Right ventricle myocardium inferior (tissue), 1 donor: ENCODE measurements at places on chromosomes 1 and 21.

DNA sequence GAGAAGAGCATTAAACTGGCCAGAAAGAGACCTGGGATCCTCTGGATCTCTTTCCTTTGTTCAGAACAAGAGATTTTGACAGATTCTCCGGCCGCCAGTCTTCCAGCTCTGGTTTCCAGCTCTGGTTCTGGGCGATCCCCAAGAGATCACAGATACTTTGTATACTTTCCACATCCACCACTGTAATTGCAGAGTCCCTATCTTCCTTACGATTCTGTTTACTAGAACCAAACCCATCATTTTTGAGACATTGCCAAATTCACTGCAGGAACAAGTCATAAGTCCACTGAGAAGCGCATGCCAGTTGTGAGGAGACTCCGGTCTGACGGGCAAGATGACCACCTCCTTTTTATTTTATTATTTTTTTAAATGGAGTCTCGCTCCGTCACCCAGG lies 505.2 kb downstream of the SMYD3 start:
- DNase-seq, result no peak

GRCh38 chr1:29975036-29975694 lies 738.8 kb downstream of the PTPRU start:
- DNase-seq, result no peak

GRCh38 chr1:53755874-53756273 lies 16.9 kb upstream of the GLIS1 start:
- DNase-seq, result no peak

DNA sequence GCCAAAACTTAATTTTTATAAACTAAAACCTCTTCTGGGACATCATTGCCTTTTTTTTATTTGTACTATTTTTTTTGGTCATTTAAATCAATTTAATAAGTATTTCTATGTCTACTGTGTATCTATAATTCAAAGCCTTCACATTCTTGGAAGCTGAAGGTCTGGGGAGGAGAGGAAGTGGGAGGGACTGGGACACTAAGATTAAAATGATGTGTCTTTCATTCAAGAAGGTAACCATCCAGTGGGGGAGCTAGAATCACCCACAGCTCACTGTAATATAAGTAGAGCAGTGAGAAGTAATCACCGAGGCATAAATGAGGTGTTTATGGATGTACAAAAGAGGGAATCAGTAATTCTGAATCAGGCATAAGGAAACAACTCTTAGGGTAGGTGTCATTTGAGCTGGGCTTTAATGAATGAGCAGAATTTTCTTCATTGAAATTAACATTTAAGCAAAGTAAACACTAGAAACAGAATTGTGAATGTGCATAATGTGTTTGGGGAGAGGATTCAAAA lies 52.8 kb downstream of the PTGER3 start:
- DNase-seq, result no peak

- no peak for DNase-seq
Measured at GRCh38 chr1:7299329-7299799, 471.7 kb upstream of the VAMP3 start.
